ENCODE measurements at places on chromosomes 12 and 14.

GRCh38 chr12:6257007-6257406, 53.5 kb upstream of the PLEKHG6 start:
- no peak for DNase-seq

DNA sequence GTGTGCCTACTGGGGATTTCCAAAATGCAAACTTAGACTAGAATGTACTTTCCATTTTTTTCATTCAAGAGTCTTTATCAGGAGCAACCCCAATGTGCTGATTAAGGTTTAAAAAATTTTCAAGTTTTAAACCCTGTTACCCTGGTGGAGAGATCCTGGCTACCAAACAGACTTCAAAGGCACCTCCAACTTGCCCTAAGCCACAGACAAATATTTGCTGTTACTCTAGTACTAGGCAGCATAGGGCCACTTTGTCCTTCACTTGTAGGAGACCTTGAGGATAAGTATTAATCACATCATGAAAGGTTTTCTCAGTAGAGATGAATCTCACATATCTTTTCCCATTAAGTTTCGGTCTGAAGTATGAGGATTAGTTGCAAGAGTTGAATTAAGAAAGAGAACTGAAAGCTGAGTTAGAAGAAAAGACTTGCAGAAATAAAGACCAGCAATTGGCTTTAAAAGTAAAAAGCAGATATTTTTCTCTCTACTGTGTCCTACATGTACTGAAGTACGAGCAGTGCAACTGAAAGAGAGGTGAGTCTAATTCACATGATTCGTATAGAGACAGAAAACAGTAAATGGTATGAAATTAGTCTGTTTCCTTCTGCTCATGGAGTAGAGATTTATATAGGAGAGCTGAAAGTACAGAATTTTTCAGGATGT, 28.3 kb downstream of the NTN4 start:
- no peak for DNase-seq

- no peak for DNase-seq
Measured at GRCh38 chr14:53062856-53063255, 90.3 kb downstream of the DDHD1 start.

GRCh38 chr12:61765926-61766325, 494.3 kb upstream of the USP15 start:
- DNase-seq, result no peak

DNA sequence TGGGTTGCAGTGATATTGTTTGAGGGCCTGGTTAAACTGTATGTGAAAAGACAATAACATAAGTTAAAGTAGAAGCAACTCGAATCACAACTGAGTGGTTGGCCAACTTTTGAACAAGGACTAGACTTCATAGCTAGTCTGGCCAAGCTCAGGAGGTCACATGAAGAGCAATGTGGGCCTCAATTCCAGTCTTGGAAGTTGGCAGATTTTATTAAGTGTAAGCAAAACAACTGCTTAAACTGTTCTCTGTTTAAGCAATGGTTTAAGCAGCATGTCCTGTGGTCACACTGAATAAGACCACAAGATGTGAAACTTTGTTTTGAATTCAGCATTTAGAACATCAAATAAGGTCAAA, 100.4 kb downstream of the TMTC3 start:
- DNase-seq, result no peak

GRCh38 chr14:80669426-80669825, 272.1 kb downstream of the CEP128 start:
- DNase-seq, result no peak

DNA sequence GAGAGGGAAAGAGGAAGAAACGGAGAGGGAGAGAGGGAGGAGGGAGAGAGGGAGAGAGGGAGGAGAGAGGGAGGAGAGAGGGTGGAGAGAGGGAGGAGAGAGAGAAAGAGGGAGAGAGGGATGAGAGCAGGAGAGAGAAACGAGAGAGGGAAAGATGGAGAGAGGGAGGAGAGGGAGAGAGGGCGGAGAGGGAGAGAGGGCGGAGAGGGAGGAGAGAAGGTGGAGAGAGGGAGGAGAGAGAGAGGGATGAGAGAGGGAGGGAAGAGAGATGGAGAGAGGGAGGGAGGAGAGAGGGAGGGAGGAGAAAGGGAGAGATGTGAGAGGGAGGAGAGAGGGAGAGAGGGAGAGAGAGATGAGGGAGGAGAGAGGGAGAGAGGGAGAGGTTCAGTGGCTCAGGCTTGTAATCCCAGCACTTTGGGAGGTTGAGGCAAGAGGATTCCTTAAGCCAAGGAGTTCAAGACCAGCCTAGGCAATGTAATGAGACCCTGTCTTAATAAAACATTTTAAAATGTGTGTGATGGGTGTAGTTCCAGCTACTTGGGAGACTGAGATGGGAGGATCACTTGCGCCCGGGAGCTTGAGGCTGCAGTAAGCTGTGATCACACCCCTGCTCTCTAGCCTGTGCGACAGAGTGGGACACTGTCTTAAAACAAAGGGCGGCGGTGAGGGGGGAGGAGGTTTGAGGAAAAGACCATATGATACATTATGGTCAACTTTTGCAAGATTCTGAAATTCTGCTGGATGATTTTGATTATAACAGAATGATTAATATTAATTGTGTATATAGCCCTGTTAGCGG, 21.3 kb upstream of the SNRPF start:
- DNase-seq, result no peak

- no peak for DNase-seq
Measured at GRCh38 chr12:111408116-111408440, 2.4 kb downstream of the SH2B3 start.

DNA sequence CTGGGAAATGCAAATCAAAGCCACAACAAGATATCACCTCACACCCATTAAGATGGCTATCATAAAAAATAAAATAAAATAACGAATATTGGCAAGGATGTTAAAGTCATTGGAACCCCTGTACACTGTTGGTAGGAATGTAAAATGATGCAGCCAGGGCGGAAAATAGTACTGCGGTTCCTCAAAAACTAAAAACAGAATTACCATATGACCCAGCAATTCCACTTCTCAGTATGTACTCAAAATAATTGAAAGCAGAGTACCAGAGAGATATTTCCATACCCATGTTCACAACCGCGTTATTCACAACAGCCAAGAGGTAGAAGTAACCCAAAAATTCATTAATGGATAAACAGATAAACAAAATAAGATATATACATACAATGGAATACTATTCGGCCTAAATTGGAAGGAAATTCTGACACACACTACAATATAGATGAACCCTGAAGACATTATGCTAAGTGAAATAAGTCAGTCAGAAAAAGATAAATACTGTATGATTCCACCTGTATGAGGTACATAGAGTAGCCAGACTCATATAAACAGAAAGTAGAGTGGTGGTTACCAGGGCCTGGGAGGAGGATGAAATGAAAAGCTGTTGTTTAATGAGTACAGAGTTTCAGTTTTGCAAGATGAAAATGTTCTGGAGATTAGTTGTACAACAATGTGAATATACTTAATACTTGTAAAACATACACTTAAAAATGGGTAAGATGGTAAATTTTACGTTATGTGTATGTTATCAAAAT, 84.6 kb downstream of the TXNDC16 start:
- DNase-seq, result no peak

DNA sequence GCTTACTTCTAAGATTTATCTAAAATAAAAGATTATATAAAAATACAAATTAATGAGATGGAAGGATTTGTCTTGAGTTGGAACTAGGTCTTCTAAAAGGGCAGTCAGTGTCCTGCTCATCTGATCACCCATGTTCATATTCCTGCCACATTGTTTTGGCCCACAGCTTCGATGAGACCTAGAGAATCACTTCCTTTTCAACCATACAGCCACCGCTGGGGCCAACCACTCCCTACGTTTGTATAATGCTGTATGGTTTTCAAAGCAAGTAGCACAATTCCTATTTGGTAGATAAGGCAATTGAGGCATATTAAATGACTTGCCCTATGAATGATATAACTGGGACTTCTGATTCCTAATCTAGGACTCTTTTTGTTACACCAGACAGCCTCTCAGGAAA, 249.4 kb downstream of the ZFP36L1 start:
- no peak for DNase-seq

GRCh38 chr12:114799574-114800487, 115.9 kb upstream of the TBX3 start:
- DNase-seq, result no peak

DNA sequence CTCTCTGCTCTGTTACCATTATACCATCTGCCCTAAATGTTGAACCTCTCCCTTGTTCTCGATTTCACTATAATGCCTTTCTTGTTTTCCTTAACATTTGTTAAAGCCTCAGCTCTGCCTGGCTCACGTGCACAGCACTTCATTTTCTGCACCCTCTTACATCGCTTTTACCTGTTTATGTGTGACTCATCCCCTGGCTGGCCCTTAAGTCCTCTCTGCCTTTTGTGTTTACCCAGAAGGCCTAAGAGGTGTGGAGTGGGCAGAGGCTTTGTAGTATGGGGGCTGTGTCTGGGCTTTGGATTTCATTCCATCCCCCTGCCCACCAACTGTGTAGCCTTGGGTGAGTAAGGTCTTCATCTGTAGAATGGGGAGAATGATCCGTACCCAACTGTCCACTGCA, 36.5 kb downstream of the UBE3B start:
- DNase-seq, result no peak

DNA sequence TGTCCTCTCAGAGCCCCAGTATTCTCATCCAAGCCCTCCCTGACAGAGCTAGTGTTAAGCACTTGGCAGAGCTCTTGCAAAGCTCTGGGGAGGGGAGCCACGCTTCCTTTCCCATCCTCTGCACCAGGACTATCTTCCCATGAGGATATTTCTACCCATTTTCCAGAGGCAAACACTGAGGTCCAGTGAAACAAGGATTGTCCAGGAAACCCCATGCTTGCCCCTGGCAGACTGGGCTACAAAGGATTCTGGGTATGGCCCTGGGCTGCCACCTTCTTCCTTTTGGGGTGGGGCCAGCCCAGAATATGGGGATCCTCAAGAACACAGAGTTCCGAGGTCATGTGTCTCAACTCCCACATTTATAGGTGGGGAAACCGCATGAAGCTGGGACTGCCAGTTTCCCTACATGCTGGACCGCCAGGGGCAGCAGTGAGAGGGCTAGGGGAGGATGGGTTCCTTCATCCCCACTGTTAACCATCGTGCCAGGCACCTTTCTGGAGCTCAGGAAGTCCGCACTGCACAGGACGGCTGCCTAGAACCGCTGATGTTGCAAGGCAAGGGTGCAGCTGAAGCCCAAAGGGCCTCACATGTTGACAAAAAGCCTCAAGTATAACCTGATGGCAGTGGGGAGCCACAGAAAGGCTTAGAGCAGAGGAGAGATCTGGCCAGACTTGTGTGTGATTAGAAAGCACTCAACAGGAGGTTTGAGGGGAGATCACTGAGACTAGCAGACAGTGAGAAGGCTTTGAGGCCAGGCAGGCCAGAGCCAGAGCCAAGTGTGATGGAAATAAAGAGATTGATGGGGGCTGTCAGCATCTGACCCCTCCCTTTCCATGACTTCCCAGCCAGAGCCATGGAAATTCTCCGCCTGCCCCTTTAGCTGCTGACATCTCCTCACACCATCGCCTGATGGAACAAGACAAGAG, 5.5 kb upstream of the CCDC85C start:
- no peak for DNase-seq

DNA sequence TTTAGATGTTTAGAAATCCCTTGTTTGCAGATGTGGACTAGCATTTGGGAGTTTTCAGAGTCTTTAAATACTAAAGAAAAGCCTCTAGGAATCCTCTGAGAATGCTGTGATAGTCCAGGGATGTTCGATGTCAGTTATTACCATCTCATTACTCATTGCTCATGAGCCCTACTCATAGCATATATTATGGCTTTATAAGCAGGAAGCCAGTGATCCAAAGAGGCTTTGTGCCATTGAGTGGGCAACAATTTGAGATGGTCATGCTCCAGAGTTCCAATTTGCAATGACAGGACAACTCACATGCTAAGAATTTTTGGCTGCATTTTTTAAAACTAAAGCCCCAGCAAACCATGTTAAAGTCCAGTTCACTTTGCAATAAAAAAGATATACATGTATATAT, 163.0 kb downstream of the OTOGL start:
- DNase-seq, result no peak

GRCh38 chr12:113149361-113150150, at the start of gene CFAP73:
TSS of gene CFAP73 (plus strand) at chr12:113149724. CDS start at chr12:113149858, 134 bp downstream.
- DNase-seq, result no peak

DNA sequence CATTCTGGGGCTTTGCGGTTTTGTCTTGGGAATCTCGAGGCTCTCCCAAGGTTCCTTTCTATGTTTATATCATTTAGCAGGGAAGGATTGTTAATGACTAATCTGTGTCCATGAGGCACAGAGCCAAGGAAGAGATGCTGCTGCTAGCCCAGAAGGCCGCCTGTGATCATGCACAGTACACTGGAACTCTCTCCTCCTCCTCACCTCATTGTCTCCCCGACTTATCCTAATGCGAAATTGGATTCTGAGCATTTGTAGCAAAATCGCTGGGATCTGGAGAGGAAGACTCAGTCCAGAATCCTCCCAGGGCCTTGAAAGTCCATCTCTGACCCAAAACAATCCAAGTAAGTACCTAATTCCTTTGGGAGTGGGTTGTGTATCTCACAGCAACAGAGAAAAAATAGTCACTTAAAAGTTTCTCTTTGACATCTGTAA, at the start of gene NR1H4:
TSS of gene NR1H4 (plus strand) at position 151 of the 435 bp plus-strand sequence. CDS start 19,458 bp downstream, outside the sequence.
- no peak for DNase-seq

DNA sequence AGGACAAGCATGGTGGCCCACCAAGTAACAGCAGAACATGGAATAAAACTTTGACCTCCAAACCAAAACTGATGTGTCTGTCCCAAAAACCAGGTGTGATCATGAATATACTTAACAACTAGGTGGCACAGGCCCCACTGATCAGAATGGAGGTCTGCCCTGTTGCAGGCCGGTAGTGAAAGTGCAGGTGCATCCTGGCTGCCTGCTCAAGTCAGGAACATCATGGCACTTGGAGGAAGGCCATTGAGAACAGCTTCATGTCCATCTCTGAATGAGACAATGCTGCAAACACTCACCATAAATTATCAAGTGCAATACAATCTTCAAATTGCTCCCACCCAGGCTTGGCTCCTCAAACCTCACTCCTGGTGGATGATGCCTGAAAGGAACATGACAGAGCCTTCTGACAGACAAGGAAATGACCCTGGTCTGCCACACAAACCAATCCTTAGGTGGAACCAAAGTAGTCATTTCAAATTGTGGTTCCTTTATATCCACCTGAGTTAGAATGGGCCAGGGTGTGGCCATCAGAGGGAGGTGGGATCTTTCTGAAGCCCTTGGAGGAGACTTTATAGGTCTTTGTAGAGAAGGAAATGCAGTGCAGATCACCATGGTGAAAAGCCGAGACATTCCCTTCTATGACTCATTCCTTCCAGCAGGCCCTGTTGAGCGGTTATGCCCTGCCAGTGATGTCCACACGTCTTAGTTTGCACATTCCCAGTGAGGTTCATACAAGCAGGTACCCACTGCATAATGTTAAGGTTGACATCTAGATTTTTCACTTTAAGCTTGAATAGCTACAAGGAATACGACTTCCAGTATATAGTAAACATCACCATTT, 36.0 kb downstream of the EGLN3 start:
- no peak for DNase-seq

- DNase-seq, result no peak
Measured at GRCh38 chr14:38290601-38291188, 34.8 kb upstream of the CLEC14A start.

- DNase-seq, result no peak
Measured at GRCh38 chr14:69699748-69700303, 67.1 kb upstream of the SRSF5 start.

DNA sequence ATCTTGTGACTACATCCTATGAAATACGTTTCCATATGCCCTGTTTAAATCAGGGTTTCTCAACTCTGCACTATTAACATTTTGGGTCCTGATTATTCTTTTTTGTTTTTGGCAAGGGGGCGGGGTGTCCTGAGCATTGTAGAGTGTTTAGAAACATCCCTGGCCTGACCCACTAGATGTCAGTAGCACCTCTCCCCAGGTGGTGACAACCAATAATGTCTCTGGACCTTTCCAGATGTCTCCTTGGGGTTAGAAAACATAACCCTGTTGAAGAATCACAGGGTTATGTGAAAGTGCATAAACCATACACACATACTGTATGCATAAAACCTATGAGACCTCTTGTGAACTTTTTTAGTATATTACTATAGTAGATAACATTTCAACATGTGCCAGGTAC, 1.4 kb downstream of the ACAD10 start:
- DNase-seq, result no peak
